Mesothelial cell of epicardium (in vitro differentiated cells): ENCODE measurements at places on chromosomes 3 and 15.

- H3K27me3 ChIP-seq: no peaks in the 10 kb centered on the region
- H3K36me3 ChIP-seq: no peaks in the 10 kb centered on the region
- H3K4me1 ChIP-seq: peaks cover 20% of the 10 kb centered on the region
- DNase-seq: no peak
- no peak overlapping the region for H3K4me3 ChIP-seq
These were observed 62.9 kb downstream of the HMCES start for GRCh38 chr3:129341331-129342141.

DNA sequence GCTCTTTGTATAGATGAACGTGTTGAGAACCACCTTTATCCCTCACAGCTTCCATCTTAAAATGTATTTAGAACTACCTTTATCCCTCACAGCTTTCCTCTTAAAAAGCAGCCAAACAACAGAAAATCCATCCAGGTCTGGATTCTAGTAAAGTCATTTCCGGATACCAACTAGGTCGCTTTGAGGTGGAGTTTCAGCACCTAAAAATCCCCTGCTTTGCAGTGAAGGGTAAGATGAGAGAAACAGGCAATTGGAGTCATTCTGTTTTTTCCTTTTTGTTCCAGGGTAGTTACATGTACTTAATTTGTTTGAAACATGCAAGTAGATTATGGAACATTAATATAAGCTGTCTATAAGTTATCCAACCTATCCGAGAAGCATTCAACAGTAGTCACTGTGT is 192.0 kb downstream of the UBE2E2 start:
- peaks cover 3% of the 10 kb centered on the region for H3K4me1 ChIP-seq
- H3K4me3 ChIP-seq: no peak overlapping the region
- no peak for DNase-seq
- H3K27ac ChIP-seq: no peak overlapping the region

- H3K4me3 ChIP-seq: no peak overlapping the region
- H3K27me3 ChIP-seq: no peaks in the 10 kb centered on the region
- no peak overlapping the region for H3K27ac ChIP-seq
- DNase-seq: no peak
These were observed 100.8 kb downstream of the CCNL1 start for GRCh38 chr3:157059181-157059580.

DNA sequence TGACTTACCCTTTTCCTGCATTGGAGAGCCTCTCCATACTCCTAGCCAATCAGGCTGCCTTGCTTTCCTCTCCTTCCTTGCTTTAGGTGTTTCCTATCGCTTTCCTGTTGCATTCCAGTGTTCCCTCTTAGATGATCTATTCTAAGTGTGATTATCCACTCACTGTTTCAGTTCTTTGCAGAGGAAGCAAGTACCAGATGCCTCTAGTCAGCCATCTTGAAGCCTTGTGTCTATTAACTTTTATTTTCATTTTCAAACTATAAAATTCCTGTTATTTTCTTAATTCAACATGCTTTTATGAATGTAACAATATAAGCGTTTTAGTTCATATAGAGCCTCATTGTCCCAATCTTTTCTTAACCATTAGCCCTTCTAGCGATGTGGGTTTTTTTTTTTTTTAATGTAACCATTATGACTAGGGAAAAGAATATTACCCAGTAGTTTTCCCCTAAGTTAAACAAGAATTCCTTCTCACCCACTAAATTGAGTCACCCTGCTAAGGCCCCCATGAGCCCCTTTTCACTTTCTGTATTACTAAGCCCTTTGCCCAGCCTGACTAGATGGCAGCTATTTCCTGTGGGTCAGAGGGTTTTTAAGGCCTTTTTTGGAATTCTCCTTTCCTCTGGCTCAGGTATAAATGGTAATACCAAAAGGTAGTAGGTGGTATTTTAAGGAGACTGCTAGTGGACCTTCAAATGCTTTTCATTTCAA is 229.4 kb upstream of the CTNNB1 start:
- no peak for DNase-seq
- no peaks in the 10 kb centered on the region for H3K36me3 ChIP-seq
- H3K4me1 ChIP-seq: peaks cover 4% of the 10 kb centered on the region
- H3K27ac ChIP-seq: no peak overlapping the region
- H3K4me3 ChIP-seq: no peak overlapping the region

DNA sequence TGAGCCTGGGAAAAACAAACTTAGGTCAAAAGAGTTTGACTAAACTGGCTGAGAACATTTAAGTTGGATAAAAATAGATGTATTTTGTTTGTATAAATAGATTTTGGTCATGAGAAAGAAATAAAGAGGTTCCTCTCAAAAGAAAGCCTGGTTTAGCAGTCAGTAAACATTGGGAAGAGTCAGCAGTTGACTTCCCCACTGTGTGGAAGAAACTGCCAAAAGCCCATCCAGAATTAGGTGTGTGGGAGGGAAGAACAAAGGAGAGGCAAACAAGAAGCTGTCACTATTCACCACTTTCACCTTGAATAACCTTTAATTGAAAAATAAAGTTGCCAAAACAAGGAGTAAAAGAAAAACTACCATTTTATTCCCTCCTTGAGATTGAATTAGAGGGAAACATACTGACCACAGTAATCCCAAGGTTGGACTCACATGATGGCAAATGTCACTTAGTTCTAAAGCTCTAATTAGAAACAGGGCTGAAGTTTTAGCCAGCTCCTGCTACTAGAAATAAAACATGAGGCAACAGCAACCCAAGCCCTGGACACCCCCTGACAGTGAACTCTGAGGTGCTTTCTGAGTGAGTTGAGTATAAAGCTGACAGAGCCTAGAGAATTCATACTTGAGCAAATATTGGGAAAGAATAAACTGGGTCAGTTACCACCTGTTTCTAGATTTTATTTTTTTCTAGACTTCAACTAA is 139.3 kb downstream of the SERPINI1 start:
- H3K36me3 ChIP-seq: no peaks in the 10 kb centered on the region
- peaks cover 12% of the 10 kb centered on the region for H3K4me1 ChIP-seq
- H3K27ac ChIP-seq: no peak overlapping the region
- no peak overlapping the region for H3K4me3 ChIP-seq
- no peak for DNase-seq
- H3K27me3 ChIP-seq: peaks cover 2% of the 10 kb centered on the region

- H3K36me3 ChIP-seq: peaks cover 8% of the 10 kb centered on the region
- H3K4me1 ChIP-seq: peaks cover 9% of the 10 kb centered on the region
- H3K27ac ChIP-seq: peak overlapping the region; percentile 15
- H3K4me3 ChIP-seq: no peak overlapping the region
- no peaks in the 10 kb centered on the region for H3K27me3 ChIP-seq
These were observed 1024.4 kb upstream of the CADM2 start for GRCh38 chr3:83934192-83935021.

DNA sequence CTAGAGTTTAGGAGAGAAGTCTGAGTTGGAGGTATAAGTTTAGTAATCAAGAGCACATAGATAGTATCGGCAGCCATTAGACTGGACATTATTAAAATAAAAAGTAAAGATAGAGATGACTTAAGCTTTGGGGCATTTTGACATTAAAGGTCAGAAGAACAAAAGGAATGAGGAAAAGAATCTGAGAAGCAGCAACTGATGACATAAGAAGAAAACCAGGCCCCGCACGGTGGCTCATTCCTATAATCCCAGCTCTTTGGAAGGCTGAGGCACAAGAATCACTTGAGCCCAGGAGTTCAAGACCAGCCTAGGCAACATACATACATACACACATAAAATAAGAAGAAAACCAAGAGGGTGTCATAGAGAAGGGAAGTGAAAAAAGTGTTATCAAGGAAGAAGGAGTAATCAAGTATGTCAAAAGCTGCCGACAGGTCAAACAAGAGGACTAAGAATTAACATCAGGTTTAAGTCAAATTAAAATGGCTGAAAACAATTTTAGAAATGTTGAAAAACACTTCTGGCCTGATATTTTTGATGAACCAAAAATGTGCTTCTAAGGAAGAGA is 38.9 kb downstream of the ACAP2 start:
- no peaks in the 10 kb centered on the region for H3K27me3 ChIP-seq
- no peak overlapping the region for H3K4me3 ChIP-seq
- peaks cover 21% of the 10 kb centered on the region for H3K36me3 ChIP-seq
- DNase-seq: no peak

DNA sequence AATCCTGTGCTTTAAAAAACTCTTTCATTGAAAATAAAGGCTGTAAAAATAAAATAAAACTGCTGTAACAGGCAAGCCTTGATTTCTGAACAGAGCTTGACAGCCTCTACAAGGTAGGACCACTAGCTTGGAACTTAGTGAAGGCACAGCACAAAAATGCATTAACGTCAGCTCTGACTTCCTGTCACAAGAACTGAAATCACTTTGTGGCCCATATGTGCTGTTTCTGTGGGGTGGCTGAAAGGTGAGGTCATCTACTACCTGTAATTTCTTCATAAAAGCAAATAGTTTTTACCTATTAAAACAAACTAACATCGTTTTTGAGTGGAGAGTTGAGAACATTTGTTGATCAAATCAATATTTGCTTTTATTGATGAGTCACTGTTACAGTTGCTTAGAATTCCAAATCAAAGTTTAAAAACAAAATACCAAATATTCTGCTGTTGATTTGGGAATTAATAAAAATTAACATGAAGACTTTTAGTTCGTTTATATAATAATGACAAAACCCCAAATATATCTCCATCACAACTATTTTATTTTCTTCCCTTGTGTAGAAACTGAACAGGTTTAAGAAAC is 1034.1 kb downstream of the MCTP2 start:
- no peaks in the 10 kb centered on the region for H3K27me3 ChIP-seq
- H3K4me1 ChIP-seq: peaks cover 40% of the 10 kb centered on the region
- H3K36me3 ChIP-seq: no peaks in the 10 kb centered on the region
- H3K4me3 ChIP-seq: no peak overlapping the region
- no peak for DNase-seq

DNA sequence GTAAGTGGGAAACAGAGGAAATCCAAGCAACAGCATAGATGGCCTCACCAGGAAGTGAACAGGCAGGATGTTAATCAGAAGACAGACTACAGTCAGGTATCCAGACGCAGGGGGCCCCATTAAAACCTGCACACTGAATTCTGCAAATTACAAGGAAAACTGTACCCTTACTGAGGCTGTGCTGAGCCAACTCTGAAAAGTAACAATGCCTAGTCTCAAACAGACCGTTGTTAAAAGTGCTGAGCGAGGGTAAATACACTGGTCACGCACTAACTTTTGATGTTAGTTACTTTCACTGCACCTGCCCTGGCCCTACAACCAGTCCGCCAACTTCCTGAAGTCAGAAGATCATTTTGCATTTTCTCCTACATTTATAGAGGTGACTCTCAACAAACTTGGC is 1.0 kb downstream of the TAMM41 start:
- H3K27ac ChIP-seq: peak overlapping the region; percentile 95

DNA sequence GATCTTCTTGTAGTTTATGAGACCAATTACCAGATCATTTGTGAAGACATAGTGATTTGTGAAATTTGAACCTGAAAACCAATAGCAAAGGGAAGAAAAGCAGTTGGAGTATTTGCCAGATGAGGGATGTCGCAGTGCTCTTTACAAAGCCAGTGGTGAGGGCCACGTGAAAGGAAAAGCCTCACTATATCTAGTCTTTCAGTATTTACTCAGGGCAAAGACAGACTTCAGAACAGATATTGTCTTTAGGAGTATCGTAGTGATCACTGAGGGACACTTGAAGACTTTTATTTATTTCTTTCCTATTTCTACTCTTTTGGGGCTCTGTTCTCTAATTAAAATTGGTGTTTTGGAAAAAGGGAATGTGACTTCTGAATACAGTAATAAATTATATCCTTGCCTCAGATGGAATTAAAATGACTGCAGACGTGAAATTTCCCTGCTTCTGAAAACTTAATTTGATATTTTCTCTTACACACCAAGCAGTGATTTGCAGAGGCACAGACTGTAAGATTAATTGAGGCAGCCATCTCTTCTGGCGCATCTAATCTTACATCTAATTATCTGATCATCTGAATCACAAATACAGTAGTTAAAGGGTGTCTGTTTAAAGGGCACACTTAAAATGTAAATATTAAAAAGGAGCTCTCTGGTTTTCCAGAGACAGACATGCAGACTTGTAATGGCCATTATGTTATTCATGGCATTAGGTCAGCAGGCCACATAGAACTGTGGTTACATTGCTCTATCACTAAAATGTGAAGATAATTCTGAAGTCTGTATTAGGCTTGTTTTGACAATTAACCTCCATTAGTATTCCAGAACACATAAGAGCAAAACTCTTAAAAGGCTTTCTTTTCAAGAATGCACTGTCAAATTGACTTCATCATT is 193.0 kb upstream of the GOLIM4 start:
- peak overlapping the region; percentile 15 for H3K27ac ChIP-seq
- peaks cover 29% of the 10 kb centered on the region for H3K4me1 ChIP-seq
- H3K4me3 ChIP-seq: no peak overlapping the region
- no peak for DNase-seq
- H3K36me3 ChIP-seq: no peaks in the 10 kb centered on the region

- H3K36me3 ChIP-seq: no peaks in the 10 kb centered on the region
- H3K4me1 ChIP-seq: peaks cover 17% of the 10 kb centered on the region
- no peak for DNase-seq
- no peak overlapping the region for H3K4me3 ChIP-seq
These were observed 375.8 kb downstream of the GAP43 start for GRCh38 chr3:115999001-115999585.

GRCh38 chr3:38990621-38991020 is 61.1 kb downstream of the SCN11A start:
- DNase-seq: no peak
- H3K27ac ChIP-seq: no peak overlapping the region
- no peaks in the 10 kb centered on the region for H3K36me3 ChIP-seq
- no peaks in the 10 kb centered on the region for H3K4me1 ChIP-seq
- no peak overlapping the region for H3K4me3 ChIP-seq
- H3K27me3 ChIP-seq: peaks cover 18% of the 10 kb centered on the region

DNA sequence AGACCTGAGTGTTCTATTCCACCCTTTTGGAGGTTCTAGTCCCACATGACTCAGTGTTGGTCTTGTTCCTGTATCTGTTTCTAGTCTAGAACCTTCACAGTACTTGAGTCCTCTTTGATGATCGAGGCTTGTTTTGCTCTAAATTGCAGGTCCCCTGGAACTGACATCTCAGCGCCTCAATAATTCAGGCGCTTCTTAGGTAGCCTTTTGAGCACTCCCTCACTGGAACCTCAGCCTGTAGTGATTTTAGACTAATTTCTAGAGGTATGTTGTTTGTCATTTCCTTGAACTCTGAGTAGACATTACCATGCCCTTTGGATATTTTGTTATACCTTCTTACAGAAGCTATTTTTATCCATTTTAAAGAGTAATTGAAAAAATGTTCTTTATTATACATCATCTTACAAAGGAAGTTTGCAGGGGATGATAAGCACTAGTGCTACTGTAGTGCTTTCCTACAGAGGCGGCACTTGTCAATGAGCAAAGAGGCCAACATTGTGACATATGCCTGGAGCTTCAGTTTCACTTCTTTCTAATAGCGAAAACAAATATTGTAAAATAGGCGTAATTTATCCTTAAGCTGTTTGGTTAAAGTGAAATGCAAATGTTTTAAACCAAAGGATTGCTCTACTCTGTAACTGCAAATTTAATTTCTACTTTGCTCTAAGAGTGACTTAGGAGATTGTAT is 75.7 kb downstream of the EFL1 start:
- no peak for DNase-seq
- H3K36me3 ChIP-seq: peaks cover 5% of the 10 kb centered on the region
- no peaks in the 10 kb centered on the region for H3K27me3 ChIP-seq
- peaks cover 10% of the 10 kb centered on the region for H3K4me1 ChIP-seq
- no peak overlapping the region for H3K4me3 ChIP-seq
